Stimulated activated naive CD8-positive, alpha-beta T cell treated with anti-CD3 and anti-CD28 coated beads, Interleukin-15, amount 100 ng/mL, for 72 hours (primary cell): ENCODE measurements at places on chromosomes 13 and 19.
A peak's percentile ranks its signal among the peaks of the same experiment; 100 is the strongest.

DNA sequence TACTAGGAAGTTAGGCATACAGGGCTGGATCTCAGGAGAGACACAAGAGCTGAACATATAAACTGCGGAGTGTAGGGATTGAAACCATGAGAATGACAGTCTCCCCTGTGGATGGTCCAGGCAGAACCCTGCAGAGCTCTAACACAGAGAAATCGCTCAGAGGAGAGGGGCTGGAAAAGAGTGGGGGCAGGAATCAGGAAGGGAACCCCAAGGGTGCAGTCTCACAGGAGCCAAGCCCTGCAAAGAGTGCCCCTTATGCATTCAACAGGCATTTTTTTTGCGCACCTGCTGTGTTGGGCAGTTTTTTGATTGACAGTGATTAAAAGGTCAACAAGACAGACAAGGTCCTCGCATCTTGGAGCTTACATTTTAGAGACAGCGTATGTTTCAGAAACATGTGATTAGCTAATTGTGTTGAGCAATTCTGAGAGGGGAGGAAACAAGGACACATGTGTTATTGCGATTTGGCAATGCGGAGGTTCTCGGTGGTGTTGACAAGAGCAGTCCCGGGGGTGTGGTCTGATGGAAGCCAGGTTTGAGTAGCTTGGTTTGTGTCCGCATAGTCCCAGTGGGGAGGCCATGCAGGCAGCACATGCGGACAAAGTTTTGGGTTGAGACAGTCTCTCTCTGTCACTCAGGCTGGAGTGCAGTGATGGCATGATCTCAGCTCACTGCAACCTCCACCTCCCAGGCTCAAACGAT lies 182.6 kb upstream of the IRS2 start:
- DNase-seq, result no peak

DNA sequence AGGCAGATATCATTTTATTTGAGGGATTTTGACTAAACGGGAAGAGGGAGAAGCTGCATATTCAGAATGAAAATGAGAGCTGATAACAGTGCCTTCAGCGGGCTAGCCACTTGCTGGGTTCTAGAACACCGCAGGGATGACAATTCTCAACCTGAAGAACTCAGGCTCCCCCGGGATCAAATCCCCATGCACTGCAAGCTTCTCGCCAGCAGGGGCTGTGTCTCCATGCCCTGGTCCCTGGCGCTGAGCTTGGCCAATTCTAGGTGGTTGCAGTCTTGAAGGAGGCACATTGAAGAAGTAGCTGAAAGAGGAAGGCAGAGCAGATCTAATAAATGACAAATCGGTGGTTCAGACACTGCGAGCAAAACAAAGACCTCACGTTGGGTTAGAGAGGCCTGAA lies 128.7 kb downstream of the UQCRFS1 start:
- no peak for DNase-seq

DNA sequence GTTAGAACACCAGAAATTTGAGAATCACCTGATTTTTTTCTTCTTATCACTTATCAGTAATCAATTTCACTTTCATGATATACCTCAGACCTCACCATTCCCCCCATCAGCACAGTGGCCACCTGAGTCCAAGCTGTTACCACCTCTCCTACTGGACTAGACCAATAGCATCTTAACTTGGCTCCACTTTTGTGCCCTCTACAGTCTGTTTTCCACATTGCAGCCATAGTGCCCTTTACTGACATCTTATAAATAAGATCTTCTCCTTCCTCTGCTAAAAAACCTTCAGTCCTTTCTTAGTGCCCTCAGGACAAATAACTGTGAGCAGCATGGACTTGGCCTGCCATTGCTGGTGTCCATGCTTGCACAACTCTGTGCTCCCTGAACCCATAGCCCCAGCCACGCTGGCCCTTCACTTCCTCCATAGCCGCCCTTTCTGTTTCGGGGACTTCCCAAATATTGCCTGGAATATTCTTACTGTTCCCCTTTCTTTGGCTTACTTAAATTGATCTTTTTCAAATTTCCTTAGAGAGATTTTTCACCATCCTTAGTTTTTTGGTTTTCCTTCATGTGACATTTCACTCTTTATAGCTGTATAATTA lies 380.8 kb downstream of the LMO7 start:
- DNase-seq, result peak; percentile 15

- DNase-seq, result no peak
These were observed 115.5 kb downstream of the LACC1 start for GRCh38 chr13:43994999-43995859.

- DNase-seq, result no peak
These were observed 47.3 kb downstream of the DNAJC3 start for GRCh38 chr13:95724252-95724651.

DNA sequence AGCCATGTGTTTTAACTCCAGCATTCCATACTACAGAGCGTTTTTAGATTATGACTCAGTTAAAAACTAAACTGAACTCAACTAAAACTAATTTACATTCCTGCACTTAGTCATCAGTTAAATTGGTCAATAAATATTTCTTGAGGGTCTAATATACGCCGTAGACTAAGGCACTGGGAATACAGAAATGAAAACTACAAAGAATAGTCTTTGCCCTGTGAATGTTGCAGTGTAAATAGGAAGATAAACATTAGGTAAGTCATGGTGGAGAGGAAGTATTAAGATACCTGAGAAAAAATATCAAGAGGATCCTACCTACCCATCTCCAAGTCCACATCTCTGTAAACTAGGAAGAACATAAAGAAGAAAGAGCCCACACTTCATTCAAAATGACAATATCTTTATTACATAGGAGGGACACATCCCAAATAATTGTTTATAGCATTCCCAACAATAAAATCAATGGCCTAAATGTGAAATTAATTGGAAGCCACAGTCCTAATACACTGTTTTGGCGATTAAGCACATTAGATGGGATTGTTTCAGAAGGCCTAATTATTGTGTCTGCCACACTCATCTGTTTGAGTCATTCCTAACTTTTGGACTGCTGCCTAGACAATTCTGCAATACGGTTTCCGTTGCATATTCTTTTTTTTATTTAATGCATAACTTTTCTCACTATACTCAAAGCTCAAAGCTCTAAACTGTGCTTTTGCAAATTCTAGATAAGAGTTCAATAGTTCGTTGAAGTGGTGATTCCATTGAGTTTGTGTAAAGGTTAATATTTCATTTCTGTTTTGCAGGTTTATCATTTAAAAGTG lies 52.9 kb downstream of the MBNL2 start:
- DNase-seq, result no peak

- no peak for DNase-seq
These were observed 77.2 kb downstream of the DACH1 start for GRCh38 chr13:71789693-71790329.

DNA sequence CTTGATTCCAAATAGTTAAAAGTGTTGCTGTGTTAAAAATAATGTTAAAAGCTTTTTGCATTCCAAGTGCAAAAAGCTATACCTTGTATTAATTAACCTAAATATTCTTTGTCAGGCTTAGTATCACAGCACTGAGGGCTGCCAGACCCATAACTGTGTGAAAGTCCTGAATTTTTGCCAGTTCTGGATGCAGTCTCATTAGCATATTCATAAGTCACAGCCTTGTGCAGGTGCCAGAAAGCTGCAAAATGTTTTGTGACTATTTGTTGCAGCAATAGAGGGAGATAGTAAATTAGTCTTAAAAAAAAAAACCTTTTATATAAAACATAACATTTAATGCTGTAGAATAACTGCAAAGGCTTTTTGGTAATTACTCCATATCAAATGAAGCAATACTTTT lies 56.6 kb downstream of the SLITRK1 start:
- DNase-seq, result no peak
